ENCODE measurements at places on chromosomes 7 and 10. TPM values are rescaled to one million over a fixed set of nuclear protein-coding genes. Genes with fewer than 3 reads are reported as not detected.

GRCh38 chr7:159094023-159094740 is 50.5 kb downstream of the VIPR2 start:
- DNase-seq = peak; percentile 40

GRCh38 chr10:118062798-118063238 is 16.1 kb upstream of the RAB11FIP2 start:
- DNase-seq = no peak

- DNase-seq = no peak
Observed at GRCh38 chr10:69464401-69464800, 13.1 kb downstream of the TSPAN15 start.

- DNase-seq = no peak
Observed at GRCh38 chr7:38940774-38941173, 31.8 kb upstream of the VPS41 start.

DNA sequence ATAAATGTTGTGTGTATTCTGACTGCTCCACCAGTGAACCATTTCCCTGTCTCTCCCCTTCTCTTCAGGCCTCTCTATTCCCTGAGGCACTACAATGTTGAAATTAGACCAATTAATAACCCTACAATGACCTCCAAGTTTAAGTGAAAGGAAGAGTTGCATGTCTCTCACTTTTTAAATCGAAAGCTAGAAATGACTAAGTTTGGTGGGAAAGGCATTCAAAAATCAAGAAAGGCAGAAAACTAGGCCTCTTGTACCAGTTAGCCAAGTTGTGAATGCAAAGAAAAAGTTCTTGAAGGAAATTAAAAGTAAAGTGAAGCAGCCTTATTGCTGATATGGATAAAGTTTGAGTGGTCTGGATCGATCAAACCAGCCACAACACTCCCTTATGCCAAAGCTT is 198.3 kb upstream of the YAE1 start:
- DNase-seq = no peak

GRCh38 chr7:137642031-137642430 is 204.7 kb downstream of the DGKI start:
- no peak for DNase-seq

The TRIL gene
- total RNA-seq = 6.5 TPM

DNA sequence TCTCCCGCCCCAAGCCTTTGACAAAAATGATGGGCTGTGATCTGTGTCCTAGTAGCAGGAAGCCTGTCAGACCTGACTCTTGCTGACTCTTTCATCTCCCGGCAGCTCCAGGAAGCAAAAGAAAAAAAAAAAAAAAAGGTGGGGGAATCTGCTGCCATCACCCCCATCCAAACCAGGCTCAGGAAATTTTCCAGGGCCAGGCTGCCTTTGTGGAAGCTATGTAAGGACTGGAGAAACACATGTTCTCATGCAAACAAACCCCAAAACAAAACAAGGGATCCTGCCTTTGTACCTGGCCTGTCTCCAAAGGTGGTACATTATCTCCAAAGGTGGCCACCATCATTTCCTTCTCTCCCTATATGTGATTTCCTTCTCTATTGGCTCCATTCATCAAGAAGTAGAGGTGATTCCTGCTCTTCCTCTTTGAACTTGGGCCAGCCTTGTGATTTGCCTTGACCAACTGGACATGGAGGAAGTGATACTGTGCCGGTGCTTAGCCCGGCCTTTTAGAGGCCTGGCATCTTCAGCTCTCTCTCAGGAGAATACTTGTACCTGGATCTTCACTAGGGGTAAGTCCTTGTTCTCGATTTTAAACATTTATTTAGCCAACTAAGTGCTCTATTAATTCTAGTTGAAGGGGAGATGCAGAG is 192.2 kb upstream of the SVIL start:
- no peak for DNase-seq

The TAS2R40 gene
- not detected for total RNA-seq

The MNX1 gene
- total RNA-seq = 0.93 TPM

GRCh38 chr7:54981913-54982312 is 36.9 kb upstream of the EGFR start:
- DNase-seq = no peak

The ACSM6 gene
- not detected for total RNA-seq

- DNase-seq = no peak
Observed at GRCh38 chr7:31735991-31736982, 49.3 kb downstream of the PPP1R17 start.

The ADRA2A gene
- 4.9 TPM for total RNA-seq

The LRRC18 gene
- total RNA-seq = 0.96 TPM

- DNase-seq = no peak
Observed at GRCh38 chr10:99537086-99537988, 4.6 kb downstream of the NKX2-3 start.

- DNase-seq = no peak
Observed at GRCh38 chr7:94422136-94422535, 27.4 kb downstream of the COL1A2 start.

- DNase-seq = peak; percentile 10
Observed at GRCh38 chr10:13231190-13231589, 3.0 kb downstream of the UCMA start.

DNA sequence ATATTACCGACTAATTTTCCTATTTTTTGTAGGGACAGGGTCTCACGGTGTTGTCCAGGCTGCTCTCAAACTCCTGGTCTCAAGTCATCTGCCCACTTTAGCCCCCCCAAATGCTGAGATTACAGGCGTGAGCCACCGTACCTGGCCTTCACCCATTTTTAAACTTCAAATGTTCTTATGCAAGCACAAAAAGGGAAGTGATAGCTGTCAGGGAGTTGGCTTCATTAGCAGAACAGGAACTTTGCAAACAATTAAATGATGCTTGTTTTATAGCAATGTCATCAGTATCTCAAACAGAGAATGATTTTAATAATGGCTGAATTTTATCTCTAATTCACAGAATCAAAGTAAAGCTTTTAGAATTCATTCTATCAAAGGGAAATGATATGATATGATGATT is 49.8 kb upstream of the FAM171A1 start:
- DNase-seq = no peak

- DNase-seq = no peak
Observed at GRCh38 chr10:31490858-31491504, 172.0 kb downstream of the ZEB1 start.

DNA sequence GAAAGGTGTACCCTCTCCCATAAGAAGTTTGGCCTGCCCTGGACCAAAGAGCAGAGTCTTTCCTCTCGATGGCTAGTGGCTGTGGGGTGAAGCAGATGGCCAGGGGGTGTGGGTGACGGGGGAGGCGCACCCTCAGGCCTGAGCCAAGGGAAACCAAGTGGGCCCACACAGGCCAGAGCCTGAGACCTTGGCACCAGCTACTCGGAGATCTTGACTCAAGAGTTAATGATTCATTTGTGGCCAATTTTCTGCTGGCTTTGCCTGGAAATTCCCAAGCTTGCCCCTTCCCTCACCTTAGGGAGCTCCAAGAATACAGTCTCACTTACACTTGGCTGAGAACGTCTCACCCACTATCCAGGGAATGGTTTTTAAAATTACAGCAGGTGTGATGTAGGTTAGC is 42.7 kb downstream of the ZMIZ1 start:
- DNase-seq = no peak

DNA sequence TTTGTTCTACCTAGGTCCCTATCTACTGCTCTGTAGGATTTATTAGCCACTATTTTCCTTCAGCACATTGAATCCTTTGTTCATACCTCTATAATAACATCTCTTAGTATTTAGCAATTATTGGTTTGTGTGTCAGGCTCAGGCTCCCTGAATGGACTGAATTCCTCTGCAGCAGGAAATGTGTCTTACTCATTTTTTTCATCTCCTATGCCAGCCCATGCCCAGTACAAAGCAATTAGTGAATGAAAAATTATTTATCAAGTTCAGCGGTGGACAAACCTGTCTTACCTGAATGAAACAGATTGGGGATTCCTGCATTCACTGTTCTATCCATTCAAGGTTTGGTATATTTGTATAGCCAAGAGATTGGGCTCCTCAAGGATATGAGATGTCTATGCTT is 53.7 kb downstream of the C1GALT1 start:
- DNase-seq = no peak

The POLR2J3 gene
- 36.7 TPM for total RNA-seq

The SFTPD gene
- 780 TPM for total RNA-seq

DNA sequence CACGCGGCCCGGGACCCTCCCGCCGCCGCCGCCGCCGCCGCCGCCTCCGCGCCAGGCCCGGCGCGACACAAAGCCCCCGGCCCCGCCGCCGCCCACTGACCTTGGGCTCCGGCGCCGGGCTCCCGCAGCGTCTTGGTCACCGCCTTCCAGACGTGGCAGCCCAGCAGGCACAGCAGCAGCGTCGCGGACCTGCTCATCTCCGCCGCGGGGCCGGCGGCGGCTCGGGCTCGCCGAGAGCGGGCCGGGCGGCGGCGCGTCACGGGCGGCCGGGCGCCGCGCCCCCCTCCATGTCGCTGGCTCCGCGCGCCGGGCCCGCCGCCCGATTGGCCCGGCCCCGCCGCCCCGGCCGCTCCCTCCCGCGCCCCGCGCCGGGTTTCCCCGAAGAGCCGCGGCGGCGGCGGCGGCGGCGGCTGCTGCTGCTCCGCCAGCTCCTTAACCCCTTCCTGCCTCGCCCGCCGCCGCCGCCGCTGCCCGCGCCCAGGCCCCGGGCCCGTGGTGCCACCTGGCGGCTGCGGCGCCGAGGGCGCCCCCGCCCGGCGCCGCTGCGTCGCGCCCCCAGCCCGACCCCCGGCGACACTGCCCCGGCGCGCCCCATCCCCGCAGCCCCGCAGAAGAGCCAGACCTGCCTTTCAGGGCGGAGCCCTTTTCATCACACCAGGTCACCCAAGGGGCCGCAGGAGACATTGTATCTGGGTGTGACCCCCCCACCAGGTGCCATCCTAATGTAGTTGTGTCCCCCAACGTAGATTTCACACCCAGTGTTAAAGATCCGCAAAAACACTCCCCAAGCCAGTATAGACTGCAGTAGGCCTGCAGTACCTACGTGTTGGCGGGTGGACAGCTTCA is at the start of gene FAM171A1:
Gene FAM171A1 (minus strand): TSS at position 434 of the 846 bp plus-strand sequence. CDS start 237 bp downstream, at position 197.
- peak; percentile 75 for DNase-seq

The TRIM50 gene
- total RNA-seq = 0.20 TPM

GRCh38 chr7:30694774-30695721 is 12.8 kb upstream of the CRHR2 start:
- DNase-seq = no peak

The CPVL gene
- total RNA-seq = 31.9 TPM

The CLIP2 gene
- total RNA-seq = 24.3 TPM

GRCh38 chr7:128937647-128938543 is at the start of gene IRF5:
Gene IRF5, plus strand, starts transcription at chr7:128937927. Its CDS starts 4,155 bp downstream, at chr7:128942082.
- peak; percentile 88 for DNase-seq

The NPC1L1 gene
- total RNA-seq = 0.17 TPM
